Left ventricle myocardium inferior (tissue), 1 donor: ENCODE measurements at places on chromosomes 2 and 18.

DNA sequence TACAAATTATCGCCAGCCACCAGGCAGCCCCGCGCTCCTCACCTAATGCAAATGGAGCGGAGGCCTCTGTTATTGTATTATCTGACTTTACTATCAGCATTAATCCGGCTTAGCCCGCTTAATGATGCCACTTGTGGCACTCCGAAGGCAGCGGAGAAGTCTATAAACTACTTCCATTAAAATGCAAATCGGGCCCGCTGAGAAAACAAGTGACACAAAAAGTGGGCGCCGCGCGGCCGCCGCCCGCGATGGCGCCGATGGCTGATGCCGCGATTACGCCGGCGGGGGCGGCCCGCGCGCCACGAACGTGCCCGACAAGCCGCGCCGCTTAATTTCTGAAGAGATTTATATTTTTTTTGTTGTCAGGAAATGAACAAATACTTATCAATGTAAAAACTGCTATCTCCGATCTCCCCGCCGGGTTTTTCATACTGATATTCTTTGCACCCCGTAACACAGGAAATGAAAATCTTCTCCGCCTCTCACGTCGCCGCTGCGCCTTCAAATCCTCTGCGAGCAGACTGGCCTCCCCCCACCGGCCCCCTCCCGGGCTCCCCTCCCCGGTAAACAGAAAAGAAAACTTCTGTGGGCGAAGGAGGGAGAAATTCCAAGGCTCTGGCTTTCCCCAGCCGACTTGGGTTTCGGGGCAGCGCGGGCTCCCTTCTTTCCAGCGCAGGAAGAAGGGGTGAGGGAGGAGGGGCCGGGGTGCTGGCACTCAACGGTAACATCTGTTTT lies 221.8 kb downstream of the INSIG2 start:
- DNase-seq = no peak

GRCh38 chr2:237878-238277 lies 26.0 kb downstream of the SH3YL1 start:
- no peak for DNase-seq

GRCh38 chr2:189819297-189819704 lies 35.1 kb downstream of the PMS1 start:
- DNase-seq = no peak

DNA sequence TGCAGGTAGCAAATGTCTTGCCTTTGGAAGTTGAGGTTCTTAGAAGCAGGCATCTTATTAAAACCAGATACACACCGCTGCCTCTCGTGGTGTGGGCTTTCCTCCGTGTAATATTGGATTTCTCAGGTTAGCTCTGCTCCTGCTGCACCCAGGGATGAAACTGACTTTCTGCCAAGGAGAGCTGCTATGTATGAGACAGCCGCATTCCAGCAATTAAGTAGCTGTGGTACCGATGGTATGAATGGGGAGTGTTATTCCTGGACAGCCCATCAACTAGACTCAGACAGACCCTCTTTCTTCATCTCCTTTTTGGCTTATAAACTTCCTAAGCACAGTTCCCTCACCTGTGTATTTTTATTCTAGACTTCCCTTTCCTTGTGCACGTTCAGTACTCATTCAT lies 6.8 kb upstream of the EHD3 start:
- DNase-seq = no peak

GRCh38 chr18:26487437-26487836 lies 60.9 kb downstream of the KCTD1 start:
- DNase-seq = no peak

DNA sequence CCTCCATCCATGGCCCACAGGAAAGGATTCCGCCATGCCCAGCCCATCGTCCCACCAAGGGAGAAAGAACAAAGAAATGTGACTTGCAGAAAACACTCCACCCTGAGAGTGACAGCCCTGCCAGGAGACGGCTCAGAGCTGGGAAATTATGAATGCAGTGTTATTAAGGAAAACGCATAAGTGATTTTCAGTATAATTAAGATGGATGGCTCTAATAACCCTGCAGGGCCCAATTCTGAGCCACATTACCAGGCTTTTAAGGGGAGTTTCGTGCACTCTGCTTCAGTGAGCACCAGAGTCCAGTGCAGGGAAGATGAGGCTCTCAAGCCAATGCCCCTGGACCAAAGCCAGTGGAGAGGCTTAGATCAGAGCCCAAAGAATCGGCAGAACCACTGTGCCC lies 10.6 kb upstream of the TEX51 start:
- DNase-seq = no peak

- no peak for DNase-seq
Observed at GRCh38 chr2:148615381-148615841, 29.1 kb upstream of the EPC2 start.

- no peak for DNase-seq
Observed at GRCh38 chr2:95356821-95357700, 45.4 kb upstream of the FAHD2A start.

- DNase-seq = no peak
Observed at GRCh38 chr2:9714630-9715214, 83.9 kb upstream of the YWHAQ start.

DNA sequence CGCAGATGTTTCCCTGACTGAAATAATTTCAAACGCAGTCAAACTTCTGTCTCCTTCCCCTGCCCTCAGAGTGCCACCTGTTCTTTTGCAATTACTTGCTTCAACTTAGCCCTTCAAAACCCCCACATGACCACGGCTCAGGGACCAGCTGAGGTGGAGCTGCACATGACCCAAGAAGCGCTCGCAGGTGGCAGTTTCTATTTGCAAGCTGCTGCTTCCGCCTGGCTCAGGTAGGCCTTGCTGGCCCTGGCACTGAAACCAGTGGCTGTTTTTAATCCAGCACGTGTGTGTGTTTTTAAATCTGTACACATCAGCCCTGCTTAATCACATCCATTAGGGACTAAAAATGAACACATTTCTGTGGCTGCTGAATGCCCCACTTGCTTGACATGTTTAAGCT lies 95.3 kb downstream of the CCDC93 start:
- DNase-seq = no peak

DNA sequence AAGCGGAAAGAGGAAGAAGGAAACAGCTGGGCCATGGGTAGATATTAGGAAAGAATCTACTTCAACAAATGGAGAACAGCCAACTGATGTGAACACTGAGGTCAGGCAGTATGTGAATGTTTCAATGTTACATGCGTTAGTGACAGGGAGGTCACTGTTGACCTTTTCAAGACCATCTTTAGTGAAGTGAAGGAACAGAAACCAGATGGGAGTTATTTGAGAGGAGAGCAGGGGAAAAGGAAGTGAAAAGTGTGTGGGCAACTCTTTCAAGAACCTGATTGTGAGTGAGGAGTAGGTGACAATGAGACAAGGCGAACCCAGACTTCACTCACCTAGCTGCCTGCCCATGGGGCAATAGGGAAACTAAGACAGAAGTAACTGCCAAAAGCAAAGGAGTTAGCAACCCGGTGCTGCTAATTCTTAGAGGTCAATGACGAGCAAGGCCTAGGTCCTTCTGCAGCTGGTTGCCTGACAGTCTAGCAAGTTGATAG lies 67.0 kb downstream of the SP3 start:
- DNase-seq = no peak

DNA sequence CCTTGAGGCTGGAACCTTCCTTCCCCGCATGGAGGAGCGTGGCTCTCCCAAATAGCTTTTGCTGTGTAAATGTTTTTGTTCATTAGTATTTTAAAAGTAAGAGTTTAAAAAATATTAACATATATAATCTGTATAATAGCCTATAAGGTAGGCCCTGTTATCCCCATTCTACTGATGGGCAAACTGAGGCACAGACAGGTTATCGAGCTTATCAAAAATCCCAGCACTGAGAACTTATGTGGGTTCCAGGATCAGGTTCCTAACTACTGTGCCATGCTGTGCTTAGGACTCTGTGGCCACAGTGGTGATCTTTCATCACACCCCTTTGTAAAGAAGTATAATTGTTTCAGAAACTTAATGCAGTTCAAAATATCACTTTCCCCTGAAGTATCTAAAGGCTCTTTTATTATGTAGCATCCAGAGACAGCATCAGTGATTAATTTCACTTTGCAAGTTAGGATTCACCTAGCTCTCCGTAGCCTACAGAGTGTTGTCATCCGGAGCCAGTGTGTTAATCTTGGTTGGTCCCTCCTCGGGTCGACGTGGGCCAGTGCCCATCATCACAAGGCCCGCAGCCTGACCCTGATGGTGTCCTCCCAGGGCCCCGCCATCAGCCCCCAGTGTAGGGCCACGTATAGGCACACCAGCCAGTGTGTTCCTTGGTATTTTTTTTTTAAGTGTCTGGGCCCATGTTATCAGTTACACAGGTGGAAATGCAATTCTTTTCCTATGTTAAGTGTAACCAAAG lies 28.7 kb downstream of the CABLES1 start:
- no peak for DNase-seq

DNA sequence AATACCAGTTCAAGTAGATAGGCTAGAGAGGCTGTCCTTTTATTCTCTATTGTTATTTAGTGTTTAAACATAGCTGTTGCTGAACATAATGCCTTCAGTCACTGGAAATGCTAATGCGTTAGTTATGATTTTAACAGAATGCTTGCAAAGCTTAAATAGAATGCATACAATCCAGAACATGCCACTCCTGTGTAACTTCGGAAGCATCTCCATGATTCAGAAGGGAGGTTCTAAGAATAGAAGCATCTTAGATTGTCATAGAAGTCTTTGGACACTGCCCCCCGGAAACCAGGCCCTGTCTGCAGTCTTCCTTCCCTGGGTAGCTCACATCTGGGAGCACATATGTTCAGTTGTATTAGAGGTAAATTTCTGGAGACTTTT lies 73.2 kb downstream of the ZNF532 start:
- DNase-seq = no peak

- DNase-seq = no peak
Observed at GRCh38 chr2:17136877-17137276, 381.4 kb downstream of the RAD51AP2 start.

GRCh38 chr2:85393836-85394235 lies 16.3 kb downstream of the CAPG start:
- DNase-seq = no peak

GRCh38 chr2:8296306-8296705 lies 385.6 kb upstream of the ID2 start:
- no peak for DNase-seq

DNA sequence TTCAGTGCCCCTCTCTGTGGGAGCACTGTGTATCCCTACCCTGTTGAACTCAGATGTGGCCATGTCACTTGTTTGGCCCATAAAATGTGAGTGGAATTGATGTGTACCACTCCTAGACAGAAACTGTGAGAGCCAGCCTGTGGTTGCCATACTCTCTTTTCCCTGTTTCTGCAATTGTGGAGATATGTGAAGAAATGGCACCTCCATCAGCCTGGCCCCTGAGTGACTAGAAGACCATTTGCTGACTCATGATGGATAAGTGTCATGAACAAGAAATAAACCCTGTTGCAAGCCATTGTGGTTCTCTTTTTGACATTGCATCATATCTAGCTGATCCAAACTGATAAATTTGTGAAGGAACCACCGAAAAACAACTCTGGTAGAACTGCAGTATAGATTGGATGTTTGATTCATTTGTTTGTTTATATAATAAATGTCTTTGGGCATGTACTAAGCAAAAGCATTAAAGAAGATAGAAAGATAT lies 214.5 kb upstream of the FBXO11 start:
- DNase-seq = no peak

- DNase-seq = no peak
Observed at GRCh38 chr2:182072861-182073260, 87.2 kb downstream of the PPP1R1C start.

GRCh38 chr2:46257476-46257875 lies 39.7 kb upstream of the EPAS1 start:
- no peak for DNase-seq

DNA sequence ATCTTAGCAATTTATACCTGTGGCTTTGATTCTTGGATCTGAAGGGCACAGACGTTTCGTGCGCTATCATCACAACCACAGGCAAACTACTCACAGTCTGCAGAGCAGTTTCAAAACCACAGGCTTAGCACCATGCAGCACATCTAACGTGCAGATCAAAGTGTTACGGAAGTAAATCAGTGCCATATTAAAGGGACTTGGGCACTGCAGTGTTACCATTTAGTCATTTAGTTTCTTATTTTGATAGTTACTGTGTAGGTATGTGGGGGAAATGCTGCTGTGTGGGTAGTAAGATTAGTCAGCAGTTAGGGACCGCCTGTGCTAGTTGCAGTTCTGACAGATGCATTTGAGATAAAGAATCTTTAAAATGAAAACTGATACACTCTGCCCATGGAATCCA lies 384.0 kb downstream of the NBAS start:
- DNase-seq = no peak

DNA sequence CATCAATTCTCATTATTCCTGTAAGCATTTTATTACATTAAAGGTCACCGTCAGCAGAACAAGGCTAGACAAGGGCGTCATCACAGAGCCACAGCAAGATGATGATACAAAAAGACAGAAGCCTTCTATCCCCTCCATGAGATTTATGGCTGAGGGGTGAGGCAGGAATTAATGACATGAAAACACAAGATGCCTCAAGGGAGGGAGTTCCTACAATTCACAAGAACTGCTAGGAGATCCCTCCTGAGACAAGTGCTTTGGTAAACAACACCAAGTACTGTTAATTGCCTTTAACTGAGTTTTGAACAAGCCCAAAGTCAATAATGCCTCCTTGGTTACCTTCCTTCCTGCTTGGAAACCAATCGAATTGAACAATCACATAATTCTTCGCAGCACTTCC lies 14.1 kb downstream of the ADD2 start:
- DNase-seq = no peak

- DNase-seq = no peak
Observed at GRCh38 chr2:65834062-65834461, 401.7 kb upstream of the SPRED2 start.

GRCh38 chr18:49652881-49653724 lies 91.2 kb downstream of the LIPG start:
- no peak for DNase-seq

GRCh38 chr18:39274535-39274934 lies 1708.9 kb upstream of the CELF4 start:
- DNase-seq = no peak

DNA sequence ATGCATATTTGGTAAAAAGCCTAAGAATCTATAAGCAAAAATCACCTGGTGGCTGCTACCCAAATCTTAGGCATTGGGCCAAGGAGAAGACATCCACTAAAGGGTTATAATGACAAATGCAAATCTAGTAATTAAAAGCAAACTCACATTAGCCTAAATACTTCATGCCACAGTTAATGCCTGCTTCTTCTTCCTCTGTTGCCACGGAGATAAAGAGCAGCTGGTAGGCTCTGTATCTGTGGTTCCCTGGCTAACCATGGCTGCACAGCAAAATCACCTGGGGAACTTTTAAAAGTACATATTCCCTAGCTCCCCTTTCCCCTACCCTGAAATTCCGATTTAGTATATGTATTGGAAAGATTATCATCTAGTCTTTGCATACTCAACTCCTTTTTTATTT lies 114.3 kb downstream of the LNPK start:
- no peak for DNase-seq

GRCh38 chr2:224072541-224073188 lies 33.6 kb upstream of the SERPINE2 start:
- DNase-seq = peak; percentile 63
